Activated B cell treated with CpG ODN at 0.5 μM for 24 hours (primary cell): ENCODE measurements at places on chromosomes 2 and 18.

DNA sequence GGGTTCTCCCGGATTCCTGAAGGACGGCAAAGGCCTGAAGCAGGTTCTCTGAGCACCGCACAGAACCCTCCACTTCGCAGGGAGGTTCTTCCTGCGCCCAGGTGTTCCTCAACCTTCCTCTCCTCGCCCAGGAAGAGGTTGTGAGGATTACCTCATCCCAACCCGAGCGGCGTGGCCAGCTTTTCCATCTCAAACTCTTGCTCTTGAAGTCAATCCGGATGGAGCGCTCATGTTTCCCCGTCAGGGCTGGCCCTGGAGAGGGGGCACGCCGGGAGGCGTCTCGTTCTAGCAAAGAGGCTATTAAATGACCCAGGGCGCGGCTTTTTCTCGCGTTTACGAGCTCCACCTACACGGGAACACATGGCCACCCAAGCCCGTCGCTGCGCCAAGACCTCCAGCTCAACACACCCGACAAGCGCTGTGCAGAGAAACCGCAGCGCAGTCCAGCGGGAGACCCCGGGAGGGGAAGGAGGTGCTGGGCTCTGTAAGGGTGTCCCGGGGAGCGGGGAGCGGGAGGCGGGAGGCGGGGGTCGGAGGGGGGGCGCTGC lies 540 bp upstream of the RAB10 start:
- no peak for DNase-seq

DNA sequence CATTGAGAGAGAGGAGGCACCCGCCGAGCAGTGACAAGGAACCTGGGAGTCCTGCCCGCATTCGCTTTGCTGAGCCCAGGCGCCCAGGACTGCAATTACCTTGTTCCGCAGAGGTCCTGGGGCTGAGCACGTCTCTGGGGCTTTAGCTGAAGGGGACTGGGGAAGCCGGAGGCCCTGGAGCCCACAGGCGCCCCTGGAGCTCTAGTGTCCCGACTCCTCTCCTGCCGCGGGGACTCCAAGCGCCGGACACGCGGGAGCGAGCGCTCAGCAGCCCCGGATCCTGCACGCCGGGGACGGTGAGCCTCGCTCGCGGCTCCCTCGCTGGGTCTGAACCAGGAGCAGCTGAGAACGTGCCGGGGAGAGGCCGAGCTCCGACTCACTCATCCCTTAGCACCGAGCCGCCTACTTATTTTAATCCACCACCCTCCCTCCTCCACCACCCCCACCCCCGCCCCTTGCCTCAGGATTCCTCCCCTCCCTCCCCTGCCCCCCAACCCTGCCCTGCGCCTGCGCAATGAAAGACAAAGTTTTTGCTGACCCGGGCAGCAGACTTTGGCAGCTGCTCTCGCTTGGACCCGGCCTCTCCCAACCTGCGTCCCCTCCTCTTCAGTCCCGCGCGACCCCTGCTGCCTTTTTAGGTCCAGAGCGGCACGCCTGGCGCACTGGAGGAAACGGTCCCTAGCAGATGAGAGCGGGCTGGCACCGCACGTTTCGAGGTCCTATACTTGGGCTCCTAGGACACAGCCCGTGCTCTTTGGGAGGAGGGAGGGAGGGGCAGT lies at the start of gene OSR1:
Gene OSR1, minus strand, starts transcription at position 382 of the 779 bp plus-strand sequence. CDS start 4,818 bp downstream, outside the sequence.
- no peak for DNase-seq

- DNase-seq: no peak
These were observed 2.5 kb upstream of the PKDCC start for GRCh38 chr2:42045352-42045751.

GRCh38 chr2:197223451-197223850 lies 87.1 kb downstream of the ANKRD44 start:
- DNase-seq: no peak

GRCh38 chr2:48080534-48081316 lies 174.4 kb upstream of the FBXO11 start:
- DNase-seq: no peak

DNA sequence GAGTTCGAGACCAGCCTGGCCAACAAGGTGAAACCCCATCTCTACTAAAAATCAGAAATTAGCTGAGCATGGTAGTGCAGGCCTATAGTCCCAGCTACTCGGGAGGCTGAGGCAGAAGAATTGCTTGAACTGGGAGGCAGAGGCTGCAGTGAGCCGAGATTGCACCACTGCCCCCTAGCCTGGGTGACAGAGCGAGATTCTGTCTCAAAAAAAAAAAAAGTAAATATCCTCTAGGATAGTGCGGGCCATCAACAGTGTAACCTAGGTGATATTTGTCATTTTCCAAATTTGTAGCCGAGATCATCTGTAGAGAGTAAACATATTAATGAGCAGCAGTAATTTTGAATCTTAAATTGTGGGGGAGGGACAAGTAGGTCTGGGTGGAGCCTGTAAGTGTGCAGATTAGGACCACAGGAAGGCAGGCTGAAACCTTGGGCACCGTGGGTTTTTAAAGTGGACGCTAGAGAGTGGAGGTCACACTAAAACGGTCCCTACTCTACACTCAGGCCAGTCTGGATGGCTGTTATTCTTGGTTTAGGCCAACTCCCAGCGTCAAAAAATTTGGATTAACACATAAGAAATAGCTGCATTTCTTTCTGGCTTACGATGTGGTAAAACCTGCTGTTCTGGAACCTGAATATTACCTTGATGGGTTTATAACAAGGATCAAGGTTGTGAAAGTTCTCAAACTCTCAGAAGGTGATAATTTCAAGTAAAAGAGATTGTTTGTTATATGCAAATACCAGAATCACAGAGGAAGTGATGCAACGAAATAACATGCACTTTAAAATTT lies 22.7 kb upstream of the TET3 start:
- DNase-seq: no peak

DNA sequence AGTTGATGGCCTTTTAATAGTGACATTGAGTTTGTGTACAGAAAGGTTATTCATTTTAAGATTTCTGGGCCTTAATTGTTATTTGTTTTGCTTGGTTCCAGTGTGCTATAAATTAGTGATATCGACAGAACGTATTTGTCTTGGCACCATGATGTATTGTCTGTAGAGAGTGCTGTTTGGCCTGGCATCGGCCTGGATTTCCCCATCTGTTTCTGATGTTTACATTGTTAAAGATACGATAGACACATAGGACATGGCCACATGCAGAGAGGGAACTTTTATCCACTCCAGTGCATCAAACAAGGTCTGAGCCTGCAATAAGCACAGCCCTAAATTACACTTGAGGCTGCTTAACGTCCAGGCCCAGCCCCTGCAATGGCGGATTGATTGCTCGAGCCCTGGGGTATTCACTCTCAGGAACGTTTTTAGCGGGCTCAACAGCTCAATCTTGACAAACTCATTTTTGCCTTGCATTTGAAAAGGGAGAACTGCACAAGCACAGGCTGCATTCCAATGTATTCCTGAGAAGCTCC lies 144.7 kb downstream of the SLC4A3 start:
- DNase-seq: no peak

DNA sequence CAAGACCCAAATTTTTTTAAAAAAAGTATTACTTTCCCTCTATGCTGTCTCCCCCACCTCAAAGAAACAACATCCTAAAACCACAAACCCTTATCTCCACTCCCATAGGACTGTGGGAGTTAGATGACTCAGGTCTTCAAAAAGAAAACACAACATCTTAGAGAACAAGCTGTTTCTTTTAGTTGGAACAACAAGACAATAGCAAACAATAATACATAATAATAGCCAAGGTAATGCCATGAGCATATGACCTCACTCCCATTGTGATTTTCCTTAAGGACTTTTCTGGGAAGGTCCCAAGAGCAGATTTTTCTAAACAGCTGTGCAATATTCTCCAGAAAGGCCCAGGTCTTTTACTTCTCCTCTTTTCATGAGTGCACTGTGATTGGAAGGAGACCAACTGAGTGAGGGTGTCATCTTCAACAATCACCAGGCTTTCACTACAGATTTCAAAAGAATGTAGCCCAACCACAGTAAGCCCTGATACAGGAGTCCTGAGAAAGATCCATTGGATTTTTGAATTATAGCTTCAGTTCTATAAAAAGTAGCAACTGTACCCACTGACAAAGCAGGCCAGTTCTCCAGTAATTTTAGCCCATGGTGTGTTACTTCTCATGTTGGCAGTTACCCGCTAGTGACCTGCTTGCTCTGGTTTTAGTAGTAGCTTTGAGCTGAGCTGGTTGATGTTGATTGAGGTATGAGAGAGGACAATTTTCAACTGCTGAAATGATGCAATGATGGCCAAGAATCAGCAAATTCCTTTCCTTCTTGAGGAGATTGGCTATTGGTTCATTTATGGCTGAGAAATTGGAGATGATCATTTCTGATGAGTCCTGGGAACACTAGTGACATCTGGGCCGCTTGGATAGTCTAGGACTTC lies 144.5 kb upstream of the TCF4 start:
- no peak for DNase-seq

- no peak for DNase-seq
These were observed 13.4 kb upstream of the IL37 start for GRCh38 chr2:112897624-112897978.

GRCh38 chr2:78245394-78246135 lies 723.4 kb upstream of the LRRTM4 start:
- no peak for DNase-seq

DNA sequence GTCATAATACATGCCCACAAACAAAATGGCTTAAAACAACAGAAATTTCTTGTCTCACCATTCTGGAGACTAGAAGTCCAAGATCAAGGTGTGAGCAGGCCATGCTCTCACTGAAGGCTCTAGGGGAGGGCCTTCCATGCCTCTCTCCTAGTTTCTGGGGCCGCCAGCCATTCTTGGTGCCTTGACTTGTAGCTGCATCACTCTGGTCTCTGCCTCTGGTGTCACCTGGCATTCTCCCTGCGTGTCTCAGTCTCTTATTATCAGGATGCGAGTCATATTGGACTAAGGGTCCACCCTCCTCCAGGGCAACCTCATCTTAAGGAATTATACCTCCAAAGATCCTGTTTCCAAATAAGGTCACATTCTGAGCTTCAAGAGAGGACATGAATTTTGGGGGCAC lies 76.1 kb downstream of the KCNF1 start:
- DNase-seq: no peak

DNA sequence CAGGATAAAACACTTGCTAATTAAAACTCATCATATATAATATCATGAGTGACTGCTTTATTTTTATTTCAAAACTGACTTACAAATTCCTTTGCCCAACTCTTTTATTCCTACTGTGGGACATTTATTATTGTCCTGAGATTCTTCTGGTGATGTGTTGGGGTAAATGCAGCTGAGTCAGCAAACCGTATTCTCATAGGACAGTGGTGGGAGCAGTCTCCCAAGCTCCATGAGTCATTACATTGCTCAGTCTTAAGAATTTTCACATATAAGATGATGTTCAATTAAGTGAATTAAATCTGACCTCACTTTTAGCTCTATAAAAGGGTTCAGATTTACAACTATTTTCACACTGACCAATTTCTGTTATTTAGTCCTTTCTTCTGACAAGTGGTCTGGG lies 1530.7 kb downstream of the LRP1B start:
- no peak for DNase-seq

GRCh38 chr2:230762317-230762896 lies 49.8 kb downstream of the CAB39 start:
- DNase-seq: no peak

GRCh38 chr2:219119422-219120043 lies 41.1 kb downstream of the NHEJ1 start:
- DNase-seq: peak; percentile 27

GRCh38 chr2:19028587-19029375 lies 329.6 kb downstream of the OSR1 start:
- DNase-seq: no peak

DNA sequence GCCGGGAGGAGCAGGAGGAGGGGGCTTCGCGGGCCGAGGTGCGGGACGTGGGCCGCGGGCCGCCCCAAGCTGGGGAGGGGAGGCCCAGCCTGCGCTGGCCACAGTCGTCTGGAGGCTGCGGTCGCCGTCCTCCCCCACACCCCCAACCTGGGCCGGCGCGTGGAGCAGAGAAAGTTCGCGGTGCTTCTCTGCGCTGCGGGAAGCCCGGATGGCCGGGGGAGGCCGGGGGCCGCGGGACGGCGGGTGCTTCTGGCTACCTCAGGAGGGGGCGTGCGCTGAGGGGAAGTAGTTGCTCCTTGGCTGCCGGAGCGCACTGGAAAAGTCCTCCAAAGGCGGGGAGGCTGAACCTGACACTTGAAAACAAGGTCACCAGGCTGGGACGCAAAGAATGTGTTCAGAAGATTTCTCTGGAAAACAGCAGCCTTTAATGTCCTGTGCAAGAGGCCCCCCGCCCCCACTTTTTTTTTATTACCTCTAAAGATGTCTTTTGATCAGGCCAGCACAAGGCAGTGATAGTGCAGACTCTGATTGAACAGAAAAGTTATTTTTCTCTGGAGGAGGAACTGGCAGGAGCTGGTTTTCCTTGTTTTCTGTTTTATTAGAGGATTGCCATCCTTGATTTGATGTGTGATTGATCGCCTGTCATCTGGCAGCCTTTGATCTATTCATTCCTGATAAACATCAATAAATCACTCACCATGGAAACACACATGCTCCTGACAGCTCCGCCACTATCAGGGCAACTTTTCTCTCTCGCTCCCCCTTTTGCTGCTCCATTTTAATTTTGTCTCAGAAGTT lies 1.6 kb downstream of the TSHZ1 start:
- DNase-seq: no peak

GRCh38 chr2:26707747-26708146 lies 15.2 kb downstream of the KCNK3 start:
- no peak for DNase-seq

DNA sequence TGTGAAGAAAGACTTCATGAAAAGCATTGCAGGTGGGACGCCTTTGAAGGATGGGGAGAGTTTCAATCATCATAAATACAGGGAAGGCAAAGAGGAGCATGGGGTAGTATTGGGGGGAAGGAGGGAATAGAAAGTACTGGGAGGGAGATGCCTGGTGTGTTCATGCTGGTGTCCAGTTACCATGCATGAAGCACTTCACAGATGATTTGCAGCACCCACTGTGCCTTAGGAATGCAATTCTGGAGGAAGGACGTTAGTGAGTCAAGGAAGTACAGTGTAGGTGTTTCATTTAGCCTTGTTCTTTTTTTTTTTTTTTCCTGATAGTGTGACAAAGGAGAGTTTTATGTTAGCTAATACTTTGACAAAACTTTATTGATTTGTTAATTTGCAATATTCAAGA lies 36.8 kb downstream of the ADAM23 start:
- no peak for DNase-seq

GRCh38 chr2:196171946-196172345 lies 568 bp upstream of the STK17B start:
- no peak for DNase-seq

DNA sequence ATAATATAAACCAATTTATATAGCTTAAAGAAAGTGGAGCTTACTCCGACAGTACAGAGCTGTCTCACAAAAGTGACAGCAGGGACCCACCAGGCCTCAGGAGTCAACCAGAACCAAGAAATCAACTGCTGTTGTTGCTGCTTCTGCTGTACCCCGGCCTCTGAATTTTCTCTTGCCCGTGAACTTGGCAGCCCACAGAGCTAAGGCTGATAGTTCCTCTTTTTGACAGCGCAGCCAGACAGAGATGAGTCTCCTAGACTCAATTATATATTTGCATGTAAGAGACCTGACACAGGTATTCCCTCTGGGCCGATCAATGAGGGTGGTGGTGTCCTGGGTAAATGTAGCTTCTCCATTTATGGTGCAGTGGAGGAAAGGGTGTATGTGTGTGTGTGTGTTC lies 109.4 kb downstream of the KCTD1 start:
- DNase-seq: no peak

- DNase-seq: no peak
These were observed 33.5 kb downstream of the CENPO start for GRCh38 chr2:24826773-24827145.
